ENCODE measurements at places on chromosomes 13 and 19.
A peak's percentile ranks its signal among the peaks of the same experiment; 100 is the strongest.

DNA sequence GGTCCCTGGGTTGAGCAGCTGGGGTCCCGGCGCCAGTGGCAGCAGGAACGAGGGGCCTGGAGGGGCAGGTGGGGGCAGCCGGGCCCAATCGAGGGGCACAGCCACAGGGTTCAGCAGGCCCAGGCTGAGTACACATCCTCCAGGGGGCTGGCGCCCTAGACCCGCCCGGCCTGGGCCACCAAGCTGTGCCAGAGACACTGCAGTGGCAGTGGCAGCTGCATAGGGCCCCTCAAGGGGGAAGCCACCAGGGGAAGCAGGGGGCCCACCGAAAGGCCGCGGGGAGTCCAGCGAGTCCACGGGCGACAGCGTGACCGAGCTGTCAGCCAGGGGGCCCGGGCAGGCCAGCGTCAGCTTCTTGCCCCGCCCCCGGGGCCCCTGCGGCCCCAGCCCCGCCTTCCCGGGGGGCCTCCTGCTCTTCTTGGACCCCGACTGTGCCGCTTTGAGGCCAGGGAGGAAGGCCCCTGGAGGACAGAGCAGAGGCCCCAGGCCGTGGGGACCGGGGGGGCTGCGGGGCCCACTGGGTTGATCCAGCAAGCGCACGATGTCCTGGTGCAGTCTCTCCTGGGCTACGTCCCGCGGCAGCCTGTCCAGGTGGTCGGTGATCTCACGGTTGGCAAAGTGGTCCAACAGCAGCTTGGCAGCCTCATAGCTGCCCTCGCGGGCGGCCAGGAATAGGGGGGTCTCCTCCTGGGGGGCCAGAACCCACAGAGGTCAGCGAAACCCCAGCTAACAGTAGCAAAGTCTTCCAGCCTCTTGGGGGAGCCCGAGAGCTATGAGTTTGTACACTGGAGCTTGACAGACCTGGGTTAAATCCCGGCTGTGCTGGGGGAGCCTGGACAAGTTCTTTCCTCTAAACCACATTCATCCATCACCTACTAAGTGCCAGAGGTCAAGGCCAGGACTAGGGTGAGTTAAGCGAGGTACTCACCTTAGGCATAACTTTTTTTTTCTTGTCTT lies 39.5 kb downstream of the NOTCH3 start:
- DNase-seq, result no peak

DNA sequence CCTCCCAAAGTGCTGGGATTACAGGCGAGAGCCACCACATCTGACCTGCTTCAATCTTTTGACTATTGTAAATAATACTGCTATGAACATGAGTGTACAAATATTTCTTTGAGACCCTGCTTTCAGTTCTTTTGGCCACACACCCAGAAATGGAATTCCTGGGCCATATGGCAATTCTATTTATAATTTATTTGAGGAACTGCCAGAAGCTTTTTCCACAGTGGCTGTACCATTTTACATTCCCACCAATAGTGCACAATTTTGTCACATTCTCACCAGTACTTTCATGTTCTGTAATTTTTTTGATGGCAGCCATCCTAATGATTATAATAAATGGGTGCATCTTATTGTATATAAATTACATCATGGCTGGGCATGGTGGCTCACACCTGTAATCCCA lies 13.7 kb upstream of the FCER2 start:
- no peak for DNase-seq

DNA sequence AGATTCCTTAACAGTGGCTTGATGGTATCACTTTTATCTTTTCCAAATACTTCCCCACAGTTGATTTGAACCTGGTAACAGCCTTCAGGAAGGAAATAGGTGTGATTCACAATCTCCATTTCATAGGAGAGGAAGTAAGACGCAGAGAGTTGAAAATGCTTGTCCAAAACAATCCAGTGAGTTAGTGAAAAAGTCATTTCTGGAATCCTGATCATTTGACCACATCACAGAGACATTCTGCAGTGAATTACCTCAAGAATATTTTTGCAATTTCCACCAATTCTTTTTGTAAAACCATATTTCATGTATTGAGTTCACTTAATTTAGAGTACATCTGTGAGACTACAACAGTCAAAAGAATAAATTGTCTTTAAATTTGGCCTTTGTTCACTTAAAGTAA lies 292.8 kb downstream of the DCLK1 start:
- no peak for DNase-seq

DNA sequence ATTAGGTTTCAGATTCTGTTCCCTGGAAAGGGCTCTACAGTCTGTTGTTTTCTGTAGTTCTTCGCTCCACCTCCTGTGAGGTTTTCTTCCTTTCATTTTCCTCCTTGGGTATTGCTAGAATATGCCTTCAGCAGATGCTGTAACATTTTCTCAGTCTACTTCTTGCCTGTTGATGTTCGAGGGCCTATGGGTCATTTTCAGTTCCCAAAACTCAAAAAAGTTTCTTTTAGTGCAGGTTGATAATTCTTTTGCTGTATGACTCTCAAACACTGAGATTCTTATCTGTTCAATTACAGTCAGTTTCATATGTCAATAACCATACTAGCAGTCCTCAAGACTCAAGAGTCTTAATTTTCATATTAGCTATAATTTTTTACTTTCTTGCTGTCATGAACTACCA lies 268.3 kb downstream of the RFC3 start:
- no peak for DNase-seq

DNA sequence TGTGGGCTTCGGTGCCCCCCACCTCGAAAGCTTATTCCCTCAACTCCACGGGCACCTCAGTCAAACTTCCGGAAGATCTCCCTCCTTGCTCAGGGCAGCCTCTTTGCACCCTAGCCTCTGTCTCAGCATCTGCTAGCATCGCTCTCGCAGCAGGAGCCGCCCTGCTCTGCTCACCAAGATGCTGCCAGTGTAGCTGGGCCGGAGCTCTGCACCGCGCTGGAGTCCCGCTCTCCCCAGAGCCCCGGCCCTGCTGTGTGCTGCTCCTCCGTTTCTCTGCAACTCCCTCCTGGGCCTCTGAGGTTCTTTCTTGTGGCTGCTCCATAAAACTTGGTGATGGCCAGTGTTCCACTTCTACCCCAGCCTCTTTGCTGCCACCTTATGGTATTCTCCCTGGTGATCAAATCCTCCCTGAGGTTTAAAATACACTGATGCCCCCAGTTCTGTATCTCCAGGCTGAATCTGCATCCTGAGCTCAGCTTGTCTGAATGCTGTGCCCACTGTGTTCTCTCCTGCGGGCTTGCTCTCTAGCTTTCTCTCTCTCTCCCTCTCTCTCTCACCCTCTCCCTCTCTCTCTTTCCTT lies 198.0 kb downstream of the UQCRFS1 start:
- no peak for DNase-seq

- no peak for DNase-seq
Measured at GRCh38 chr19:50567882-50568727, at the start of gene LRRC4B. TSS of gene LRRC4B (minus strand) at chr19:50568435. CDS start at chr19:50548838, 19,597 bp downstream.

- DNase-seq, result no peak
Measured at GRCh38 chr19:2540646-2541454, 64.9 kb downstream of the GADD45B start.

DNA sequence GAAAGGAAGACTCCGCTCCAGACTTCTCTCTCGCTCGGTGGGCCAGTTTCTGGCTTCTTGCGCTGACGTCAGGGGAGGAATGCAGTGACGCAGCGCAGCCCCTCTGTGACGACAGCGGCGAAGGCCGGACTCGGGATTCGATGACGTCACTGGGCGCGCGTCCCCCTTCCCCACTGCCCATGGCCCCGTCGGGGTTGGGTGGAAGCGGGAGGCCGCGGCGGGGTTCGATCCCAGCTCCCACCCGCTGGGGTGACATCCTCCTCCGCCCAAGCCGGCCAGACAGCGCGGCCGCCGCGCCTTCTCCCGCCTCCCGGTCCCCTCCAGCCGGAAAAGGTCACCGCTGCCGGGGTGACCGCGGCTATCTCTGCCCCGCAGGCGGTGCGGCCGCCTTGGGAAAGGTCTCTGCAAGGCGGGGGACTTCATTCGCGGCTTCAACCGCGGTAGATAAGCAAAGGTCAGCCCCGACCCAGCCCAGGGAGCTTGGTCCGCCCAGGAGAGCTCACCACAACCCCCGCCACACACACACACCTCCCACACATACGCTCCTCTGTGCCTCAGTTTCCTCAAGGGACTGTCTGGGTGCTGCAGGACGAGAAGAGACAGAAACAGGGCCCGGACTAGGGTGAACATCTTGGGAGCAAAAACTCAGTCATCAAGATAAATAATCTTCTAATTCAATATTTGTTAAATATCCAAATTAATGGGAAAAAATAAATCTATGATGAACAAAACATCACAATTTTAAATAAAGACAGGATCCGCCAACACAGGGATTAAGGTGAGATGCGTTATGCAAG lies 844 bp upstream of the RFX1 start:
- DNase-seq, result no peak

DNA sequence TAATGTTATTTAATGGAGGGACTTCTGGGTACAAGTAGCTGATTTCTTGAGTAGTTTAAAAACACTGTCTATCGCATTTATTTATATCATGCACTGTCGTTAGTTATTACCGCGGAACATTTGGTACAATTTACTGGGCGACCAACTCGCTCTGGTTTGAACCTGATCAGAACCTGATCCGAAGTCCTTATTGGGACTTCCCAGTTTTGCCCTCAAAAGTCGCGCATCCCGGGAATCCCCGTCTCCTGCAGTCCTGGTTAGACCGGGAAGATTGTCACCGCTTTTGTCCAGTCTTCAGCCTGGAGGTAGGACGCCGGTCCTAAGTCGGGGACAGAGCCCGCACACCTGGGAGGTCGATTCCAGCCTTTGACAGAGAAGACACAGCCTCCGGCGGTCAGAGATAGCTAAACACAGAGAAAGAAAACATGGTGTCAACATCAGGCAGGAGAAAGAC lies 694 bp downstream of the CLN5 start:
- peak; percentile 2 for DNase-seq

GRCh38 chr19:38221919-38222830 lies 1.8 kb downstream of the DPF1 start:
- DNase-seq, result no peak

- no peak for DNase-seq
Measured at GRCh38 chr13:112953591-112954487, 15.2 kb upstream of the MCF2L start.

DNA sequence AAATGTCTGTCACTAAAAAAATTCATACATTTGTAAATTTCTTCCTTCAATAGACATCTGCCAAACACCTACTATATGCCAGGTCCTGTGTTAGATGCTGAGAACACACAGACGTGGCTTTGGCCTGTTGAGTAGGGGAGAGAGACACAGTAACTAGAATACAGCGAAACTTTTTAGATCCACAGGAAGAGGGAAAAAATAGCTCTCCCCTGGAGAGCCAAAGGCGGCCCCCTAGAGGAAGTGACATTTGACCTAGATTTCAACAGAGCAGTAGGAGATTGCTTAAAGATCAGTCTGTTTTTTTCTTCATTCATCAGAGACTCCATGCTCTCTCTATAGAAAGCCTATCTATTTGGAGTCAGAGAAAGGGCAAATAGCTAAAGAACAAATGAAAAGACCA lies 11.3 kb downstream of the LCP1 start:
- peak; percentile 33 for DNase-seq

- no peak for DNase-seq
Measured at GRCh38 chr13:105616333-105617075, 919.0 kb downstream of the EFNB2 start.

DNA sequence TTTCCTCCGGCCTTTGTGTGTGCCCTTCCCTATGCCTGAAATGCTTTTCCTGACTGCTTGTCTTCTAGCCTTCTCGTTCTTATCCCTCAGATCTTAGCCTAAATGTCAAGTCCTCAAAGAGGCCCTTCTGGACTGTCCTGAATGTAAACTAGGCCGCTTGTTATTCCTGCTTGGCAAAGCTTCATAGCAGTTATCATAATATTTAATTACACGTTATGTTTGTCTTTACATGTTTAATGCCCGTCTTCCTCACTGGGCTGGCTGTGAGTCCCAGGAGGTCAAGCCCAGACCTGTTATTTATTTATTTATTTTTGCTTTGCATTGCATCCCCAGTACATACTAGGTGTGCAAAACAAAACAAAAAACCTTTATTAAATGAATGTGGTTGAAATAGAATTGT lies 62.7 kb downstream of the SIPA1L3 start:
- no peak for DNase-seq

GRCh38 chr13:48403151-48403631 lies 9.7 kb downstream of the LPAR6 start:
- no peak for DNase-seq

DNA sequence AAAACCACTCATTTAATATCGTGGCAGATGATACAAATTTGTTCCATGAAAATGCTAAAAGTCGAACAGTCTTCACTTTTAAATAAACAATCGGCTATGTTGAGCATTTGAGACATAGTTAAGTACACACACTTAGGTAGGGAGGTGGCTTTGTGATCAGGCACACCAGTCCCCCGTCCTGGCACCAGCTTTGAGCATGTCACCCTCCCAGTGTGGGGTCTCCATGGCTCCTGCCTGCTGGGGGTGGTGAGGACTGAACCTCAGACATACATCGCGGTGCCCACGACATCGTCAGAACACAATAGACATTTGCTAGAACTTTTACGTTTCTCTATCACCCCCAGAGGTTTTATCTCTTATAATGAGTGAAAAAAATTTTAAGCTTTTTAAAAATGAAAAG lies 62.0 kb downstream of the RFX2 start:
- no peak for DNase-seq

DNA sequence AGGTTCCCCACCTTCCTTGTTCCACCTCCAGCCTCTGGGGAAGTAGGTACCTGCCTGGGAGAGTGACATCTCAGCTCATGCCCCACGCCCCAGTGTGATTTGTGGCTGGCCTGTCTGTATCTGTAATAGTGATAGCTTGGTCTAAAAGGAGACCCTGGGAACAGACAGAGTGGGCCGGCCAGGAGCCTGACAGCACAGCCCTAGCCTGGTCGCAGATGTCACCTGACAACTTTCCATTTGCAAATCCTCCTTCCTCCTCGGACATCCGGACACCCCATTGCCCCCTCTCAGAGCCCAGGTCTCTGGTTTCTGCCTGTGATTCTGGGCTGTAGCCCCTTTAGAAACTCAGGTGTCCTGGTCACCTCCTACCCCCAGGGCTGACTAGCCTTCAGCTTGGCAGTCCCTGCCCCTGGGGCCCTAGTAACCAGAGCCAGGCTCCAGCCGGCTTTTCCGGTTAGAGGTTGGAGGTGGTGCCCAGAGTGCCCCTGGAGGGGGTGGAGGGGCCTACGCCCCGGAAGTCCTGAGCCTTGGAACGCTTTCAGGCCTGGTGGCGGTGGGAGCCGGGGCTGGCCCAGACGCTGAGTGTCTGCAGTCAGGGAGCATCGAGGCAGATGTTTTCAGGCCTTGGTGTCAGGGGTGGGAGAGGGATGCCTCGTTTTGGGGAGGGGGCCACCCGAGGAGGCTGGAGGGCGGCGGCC lies 6.5 kb downstream of the LRRC8E start:
- DNase-seq, result no peak

- DNase-seq, result peak; percentile 26
Measured at GRCh38 chr19:53365899-53366493, 491 bp downstream of the ZNF525 start.
